Panc1 (cell line): ENCODE measurements at places on chromosomes 5 and 9. TPM values are rescaled to one million over a fixed set of nuclear protein-coding genes. Genes with fewer than 3 reads are reported as not detected.

DNA sequence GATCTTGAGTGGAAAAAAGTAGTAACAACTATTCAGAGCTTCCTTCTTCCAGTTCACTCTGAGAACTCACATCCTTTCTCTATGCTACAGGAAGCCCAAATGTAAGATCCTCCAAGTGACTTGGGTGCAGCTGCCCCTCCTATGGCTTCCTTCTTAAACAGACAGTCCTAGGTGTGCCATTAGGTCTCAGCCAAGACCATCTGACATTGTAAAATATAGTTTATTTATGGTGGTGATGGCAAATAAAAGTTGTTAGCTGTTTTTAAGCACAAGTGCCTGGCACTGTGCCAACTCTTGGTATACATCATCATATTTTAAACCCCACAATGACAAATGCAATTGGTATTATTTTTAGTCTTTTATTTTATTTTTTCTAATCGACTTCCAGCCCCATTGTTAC lies 58.1 kb downstream of the TMEM252 start:
- DNase-seq: no peak

GRCh38 chr9:5529683-5530221 lies 19.4 kb downstream of the PDCD1LG2 start:
- DNase-seq: no peak

- no peak for DNase-seq
Observed at GRCh38 chr5:163407034-163407655, 30.2 kb upstream of the CCNG1 start.

Gene PCAT7
- total RNA-seq: 0.59 TPM

Gene UGT3A2
- total RNA-seq: 0.10 TPM

Gene CYLC2
- not detected for total RNA-seq
